ENCODE measurements at places on chromosomes 4 and X.

DNA sequence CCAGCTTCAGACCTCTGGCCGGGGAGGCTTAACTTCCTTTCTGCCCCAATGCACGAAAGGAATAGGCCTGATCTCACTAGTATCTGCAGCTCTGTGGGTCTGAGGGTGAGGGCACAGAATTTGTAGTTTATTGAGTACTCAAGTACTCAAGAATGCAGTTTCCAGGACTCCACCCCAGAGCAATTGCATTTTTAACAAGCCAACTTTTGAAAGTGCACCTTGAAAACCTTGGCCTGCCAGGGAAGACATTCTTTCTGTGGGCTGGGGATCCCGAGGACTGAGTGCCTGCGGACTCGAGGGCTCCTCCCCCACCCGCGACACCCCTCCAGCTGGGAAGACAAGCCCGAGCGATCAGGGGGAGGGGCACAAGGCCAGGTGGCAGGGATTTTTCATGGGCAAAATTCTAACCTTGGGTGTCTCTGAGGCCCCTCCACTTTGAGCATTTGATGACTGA lies 22.4 kb downstream of the RS1 start:
- no peak for DNase-seq

DNA sequence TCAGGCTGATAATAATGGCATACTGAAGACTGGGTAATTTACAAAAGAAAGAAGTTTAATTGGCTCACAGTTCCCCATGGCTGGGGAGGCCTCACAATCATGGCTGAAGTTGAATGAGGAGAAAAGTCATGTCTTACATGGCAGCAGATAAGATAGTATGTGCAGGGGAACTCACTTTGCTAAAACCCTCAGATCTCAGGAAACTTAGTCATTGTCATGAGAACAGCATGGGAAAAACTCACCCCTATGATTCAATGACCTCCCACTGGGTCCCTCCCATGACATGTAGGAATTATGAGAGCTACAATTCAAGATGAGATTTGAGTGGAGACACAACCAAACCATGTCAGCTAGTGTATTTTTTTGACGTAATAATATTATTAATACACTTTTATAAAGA lies 149.8 kb upstream of the BOD1L1 start:
- no peak for DNase-seq

GRCh38 chrX:50107470-50107869 lies 93.3 kb downstream of the AKAP4 start:
- no peak for DNase-seq

DNA sequence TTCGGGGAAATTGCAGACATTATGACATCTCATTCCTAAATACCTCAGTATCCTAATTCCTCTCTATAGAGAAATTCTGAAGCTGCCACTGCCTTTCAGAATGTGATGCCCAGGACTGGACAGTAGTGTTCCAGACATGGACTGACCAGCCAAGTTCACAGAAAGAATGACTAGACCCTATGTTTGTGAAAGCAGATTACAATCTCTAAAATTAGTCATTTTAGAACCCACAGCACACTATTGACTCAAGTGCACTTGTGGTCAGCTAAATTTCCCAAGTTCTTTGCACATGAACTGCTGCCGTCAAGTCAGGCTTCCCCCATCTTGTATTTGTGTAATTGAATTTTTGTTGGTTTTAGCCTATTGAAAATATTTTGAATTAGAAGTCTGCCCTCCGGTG lies 81.0 kb upstream of the ESX1 start:
- peak; percentile 77 for DNase-seq

- no peak for DNase-seq
Measured at GRCh38 chr4:2588259-2588658, 51.8 kb downstream of the FAM193A start.

DNA sequence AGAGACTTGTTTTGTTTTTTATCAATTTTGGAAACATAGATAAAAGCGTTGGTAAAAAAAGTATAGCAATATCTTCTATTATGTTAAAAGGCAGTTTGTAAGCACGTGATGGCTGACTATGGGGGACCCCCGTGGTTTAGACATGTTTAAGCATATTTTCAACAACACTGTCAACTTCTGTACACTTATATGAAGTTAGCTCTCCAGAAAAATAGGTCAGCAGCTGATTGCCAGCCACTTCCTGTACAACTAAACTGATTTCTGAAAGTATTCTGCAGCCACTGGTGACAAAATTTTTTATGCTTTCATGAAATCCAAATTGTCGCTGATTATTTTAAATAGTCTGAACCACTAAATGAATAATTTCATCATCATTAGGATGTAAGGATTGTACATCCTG lies 45.2 kb downstream of the RBMX2 start:
- DNase-seq = no peak

DNA sequence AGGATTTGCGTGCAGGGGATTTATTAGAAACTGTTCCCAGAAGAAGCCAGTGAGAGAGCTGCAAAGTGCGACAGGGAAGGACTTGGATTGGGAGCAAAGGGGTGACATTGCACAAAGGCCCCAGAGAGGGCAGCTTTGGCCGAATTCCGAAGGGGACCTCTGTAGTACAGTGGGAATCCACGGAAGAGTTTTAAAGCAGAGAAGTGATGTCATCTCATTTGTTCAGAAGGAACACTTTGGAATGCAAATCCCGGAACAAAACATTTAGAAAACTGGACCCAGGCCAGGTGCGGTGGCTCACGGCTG lies 71.7 kb downstream of the FAM184B start:
- no peak for DNase-seq

DNA sequence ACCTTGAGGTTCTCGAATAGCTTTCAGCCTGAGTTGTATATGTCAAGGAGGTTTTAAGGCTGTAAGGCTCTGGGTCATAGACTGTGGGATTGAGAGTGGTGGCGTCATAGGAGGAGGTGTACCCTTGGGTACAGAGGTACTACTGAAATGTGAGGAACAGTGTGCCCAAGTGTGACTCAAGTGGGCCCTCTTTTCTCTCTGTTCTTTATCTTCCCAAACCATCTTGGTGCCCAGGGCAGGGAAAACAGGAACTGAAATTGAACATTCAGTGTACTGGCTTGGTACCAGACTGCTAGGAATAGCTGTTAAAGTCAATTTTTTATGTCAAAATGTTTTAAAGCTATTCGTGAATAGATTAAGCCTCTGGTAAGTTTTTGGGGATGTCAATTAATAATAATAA lies 136.2 kb upstream of the RPS6KA3 start:
- no peak for DNase-seq

- no peak for DNase-seq
Measured at GRCh38 chr4:13635286-13635799, 7.8 kb upstream of the BOD1L1 start.

Data from BJ (cell line).